ENCODE measurements at places on chromosomes 6 and 20. TPM values are rescaled to one million over a fixed set of nuclear protein-coding genes. Genes with fewer than 3 reads are reported as not detected.

Gene PROKR2
- total RNA-seq, result not detected

Gene FILIP1
- total RNA-seq, result not detected

Gene MUC22
- total RNA-seq, result not detected

Gene PLCB1
- 6.2 TPM for total RNA-seq

Gene HTR1E
- total RNA-seq, result not detected

Gene CYP24A1
- 0.40 TPM for total RNA-seq

Gene COL12A1
- total RNA-seq, result not detected

Gene TSBP1
- not detected for total RNA-seq

Gene HLA-DRA
- total RNA-seq, result 25.8 TPM

Gene ADGRB3
- not detected for total RNA-seq

Gene MYT1
- 0.06 TPM for total RNA-seq

Gene HAO1
- not detected for total RNA-seq

DNA sequence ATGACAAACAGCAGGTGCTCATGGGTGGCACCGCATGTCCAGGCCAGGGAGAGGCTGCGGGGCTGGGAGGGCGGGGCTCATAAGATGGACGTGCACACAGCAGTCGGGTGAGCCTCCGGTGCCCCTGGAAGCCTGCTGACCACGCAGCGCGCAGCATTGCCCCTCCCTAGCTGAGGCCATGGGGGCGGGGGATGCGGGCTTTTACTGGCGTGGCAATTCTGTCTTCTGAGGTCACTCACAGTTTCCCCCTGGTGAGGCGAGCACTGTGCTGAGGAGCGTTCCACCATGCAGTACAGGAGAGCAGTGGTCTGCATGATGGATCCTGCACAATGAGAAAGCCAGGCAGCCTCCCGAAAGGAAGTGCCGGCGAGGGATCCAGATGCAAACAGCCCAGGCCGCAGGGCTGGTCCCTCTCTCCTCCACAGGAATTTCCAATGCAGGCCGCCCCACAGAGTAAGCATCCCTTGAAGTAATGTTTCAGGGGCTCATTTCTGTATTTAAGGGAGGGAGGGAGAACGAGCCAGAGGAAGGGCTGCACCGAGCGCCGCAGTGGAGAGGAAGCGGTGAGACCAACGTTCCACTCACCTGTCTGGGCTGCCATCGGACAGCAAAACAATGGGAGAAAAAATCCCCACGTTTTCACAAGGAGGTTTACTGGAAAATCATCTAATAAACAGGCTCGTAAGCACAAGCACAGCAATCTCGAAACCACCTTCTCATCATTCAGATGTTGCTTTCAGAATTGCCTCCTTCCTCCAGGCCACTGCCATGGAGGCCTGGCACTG lies 56.0 kb downstream of the IRF4 start:
- DNase-seq, result peak; percentile 48

- DNase-seq, result no peak
These were observed 36.5 kb upstream of the CRISP1 start for GRCh38 chr6:49902856-49903255.

DNA sequence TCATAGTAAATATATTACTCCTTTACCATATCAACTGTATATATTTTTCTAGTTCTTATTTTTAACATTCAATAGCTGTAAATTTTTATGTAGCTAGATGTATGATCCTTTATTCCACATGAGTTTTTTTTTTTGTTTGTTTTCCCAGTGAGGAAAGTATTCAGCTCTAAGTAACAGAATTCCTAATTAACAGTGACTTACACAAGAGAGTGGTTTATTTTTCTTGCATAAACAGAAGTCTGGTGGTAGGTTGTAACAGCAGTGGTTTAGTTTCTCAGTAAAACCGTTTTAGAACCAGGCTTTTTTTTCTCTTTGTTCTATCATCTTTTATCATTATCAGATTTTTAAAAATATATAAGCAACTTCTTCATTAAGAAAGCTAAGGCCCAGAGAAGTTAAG lies 116.9 kb upstream of the FLRT3 start:
- DNase-seq, result no peak

DNA sequence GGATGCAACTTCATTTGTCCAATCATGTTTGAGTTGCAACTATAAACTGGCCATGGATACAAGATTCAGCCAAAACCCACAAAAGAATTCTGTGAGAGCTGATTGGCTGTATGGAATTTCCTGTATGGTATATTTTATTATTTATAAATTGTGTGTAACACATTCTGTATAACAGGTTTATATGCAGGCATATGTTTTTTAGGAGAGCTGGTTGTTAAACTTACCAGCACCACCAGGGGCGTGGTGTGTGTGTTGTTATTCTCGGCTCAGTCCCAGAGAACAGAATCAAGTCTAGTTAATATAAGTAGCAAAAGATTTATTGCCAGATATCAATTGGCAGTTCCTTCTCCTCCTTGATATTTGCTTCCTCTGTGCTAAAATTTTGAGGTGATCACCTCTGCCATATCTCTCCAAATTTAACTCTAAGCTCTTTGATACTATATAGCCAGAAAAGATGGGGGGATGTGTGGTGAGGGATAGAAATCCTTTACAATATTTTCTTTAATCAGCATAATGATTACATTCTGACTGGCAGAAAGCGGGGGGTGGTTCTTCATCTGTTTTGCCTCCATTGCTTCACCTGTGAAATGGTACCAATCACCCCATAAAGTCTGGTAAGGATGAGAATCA lies 22.9 kb downstream of the CNBD2 start:
- no peak for DNase-seq

- DNase-seq, result no peak
These were observed 63.2 kb downstream of the MAP3K5 start for GRCh38 chr6:136728976-136729515.

DNA sequence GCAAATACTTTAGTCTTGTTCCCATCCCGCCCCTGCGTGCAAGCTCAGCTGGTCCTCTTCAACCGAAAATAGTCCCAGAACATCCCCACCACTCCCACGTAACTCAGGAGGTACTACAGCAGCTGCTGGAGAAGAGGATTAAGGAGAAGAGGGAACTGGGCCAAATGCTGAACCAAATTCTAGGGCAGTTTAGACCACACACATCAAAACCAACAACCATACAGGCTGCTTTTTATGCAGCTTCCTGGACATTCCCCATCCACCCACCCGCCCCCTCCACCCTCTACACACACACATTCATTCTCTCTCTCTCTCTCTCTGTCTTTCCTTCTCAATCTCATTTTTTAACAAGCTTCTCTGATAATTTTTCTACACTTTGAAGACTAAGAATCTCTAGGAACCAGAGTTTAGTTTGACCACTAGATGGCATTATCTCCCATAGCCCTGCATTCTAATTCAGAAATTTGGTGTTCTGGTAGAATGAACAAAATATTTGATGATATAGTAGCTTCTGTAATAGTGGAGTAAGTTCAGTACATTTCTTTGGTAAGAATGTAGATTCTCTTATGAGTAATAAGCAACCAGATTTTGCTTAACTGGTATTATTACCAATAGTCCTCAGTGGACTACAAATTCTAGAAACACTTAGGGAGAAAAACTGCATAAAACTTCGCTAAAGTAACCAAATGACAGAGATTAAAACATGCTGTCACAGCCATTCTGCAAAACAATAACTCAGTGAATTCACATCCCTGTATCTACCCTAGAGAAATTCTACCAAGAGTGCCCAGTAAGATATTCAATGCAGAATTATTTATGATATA lies 52.1 kb upstream of the BEND6 start:
- DNase-seq, result no peak

- DNase-seq, result no peak
These were observed 22.3 kb downstream of the BNIP5 start for GRCh38 chr6:36314221-36315014.

- DNase-seq, result peak; percentile 36
These were observed 131.8 kb upstream of the PROKR2 start for GRCh38 chr20:5448449-5449118.

GRCh38 chr6:6873778-6874177 lies 234.0 kb upstream of the RREB1 start:
- DNase-seq, result no peak

DNA sequence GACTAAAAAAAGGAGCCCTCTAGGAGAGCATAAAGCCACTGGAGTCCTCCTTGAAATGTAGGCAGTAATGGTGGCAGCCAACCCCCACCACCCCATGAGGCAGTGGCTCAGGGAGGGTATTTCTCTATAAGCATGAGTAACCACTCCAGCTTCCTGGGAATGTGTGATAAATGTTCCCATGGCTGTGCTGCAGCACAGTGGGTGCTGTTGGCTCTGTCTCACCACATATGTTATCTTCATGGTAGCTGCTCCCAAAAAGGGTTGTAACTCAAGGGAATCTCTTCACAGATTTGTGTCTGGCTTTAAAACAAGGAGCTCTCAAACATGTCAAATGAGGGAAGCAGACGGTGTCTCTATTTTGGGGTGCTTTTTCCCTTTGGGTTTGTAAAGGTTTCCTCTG lies 7.5 kb upstream of the PHACTR1 start:
- DNase-seq, result no peak

DNA sequence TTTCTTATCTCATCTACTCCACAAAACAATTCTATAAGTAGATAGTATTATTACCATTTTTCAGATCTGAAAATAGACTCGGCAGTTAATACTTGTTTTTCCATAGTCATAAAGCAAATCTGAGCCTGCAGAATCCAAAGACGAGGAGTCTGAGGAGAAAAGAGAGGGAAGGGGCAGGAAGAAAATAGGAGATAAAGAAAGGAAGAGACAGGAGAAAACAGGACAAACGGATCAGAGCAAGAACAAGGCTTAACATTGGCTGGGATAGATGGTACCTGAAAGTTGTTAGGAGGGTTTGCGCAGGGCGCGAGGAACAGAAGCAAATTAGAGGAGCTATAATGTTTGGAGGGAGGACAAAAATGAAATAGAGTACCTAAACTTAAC lies 639 bp upstream of the PPIL1 start:
- DNase-seq, result no peak

DNA sequence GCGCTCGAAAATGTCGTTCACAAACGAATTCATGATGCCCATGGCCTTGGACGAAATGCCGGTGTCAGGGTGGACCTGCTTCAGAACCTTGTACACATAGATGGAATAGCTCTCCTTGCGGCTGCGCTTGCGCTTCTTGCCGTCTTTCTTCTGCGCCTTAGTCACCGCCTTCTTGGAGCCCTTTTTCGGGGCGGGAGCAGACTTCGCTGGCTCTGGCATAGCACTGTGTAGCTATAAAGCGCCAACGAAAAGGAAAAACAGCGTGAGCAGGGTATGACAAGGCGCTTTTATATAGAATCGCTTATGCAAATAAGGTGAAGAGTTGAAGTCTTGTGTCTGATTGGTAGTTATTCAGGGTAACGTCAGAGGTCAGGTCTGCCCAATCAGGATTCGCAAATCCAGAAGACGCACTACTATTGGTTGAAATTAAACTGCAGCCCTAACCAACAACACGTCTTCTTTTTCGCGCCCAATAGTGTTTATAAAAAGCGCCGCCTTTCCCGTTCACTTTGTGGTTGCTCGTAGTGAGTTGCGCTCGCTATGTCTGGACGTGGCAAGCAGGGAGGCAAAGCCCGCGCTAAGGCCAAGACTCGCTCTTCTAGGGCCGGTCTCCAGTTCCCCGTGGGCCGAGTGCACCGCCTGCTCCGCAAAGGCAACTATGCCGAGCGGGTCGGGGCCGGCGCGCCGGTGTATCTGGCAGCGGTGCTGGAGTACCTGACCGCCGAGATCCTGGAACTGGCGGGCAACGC lies 114.8 kb upstream of the PRSS16 start:
- DNase-seq, result peak; percentile 90

GRCh38 chr6:125747589-125748405 lies 1.6 kb upstream of the HEY2 start:
- peak; percentile 58 for DNase-seq

DNA sequence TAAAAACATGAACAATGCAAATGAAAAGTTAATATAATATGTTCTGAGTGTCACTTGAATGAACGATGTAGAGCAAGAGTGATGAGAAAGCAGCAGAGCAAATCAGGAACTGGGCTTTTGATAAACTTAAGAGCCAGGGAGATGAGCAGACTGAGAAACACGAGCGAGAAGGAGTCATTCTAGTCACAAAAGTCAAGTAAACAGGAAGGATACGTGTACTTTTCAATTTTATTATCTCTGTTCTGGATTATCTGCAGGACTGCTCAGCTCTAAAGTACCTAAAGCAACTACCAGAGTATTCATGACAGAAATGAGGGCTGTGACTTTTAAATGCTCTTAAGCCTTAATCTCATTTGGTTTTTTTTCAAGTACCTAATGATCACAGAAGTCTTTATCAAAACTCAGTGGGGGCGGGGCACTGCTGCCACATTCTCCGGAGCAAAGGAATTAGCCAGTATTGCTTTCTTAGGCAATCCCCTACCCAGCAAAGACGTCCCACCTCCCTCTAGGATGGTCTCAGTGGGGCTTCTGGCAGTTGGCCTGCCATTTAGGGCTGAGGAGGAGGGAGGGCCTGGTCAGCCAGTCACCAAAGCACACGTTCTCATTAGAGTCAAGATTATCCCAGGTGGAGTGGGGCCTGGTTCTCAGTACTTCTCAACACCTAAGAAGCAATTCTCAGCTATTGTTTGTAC lies 8.6 kb downstream of the MAN1A1 start:
- DNase-seq, result no peak

Data from activated naive CD8-positive, alpha-beta T cell treated with anti-CD3 and anti-CD28 coated beads, Interleukin-2, amount 10 ng/mL, durations not matched to agents 7 days and 5 days (primary cell).